ENCODE measurements at places on chromosomes 11 and 22.
A peak's percentile ranks its signal among the peaks of the same experiment; 100 is the strongest.

GRCh38 chr11:9015677-9016076 is 11.9 kb upstream of the NRIP3 start:
- peak; percentile 29 for DNase-seq

DNA sequence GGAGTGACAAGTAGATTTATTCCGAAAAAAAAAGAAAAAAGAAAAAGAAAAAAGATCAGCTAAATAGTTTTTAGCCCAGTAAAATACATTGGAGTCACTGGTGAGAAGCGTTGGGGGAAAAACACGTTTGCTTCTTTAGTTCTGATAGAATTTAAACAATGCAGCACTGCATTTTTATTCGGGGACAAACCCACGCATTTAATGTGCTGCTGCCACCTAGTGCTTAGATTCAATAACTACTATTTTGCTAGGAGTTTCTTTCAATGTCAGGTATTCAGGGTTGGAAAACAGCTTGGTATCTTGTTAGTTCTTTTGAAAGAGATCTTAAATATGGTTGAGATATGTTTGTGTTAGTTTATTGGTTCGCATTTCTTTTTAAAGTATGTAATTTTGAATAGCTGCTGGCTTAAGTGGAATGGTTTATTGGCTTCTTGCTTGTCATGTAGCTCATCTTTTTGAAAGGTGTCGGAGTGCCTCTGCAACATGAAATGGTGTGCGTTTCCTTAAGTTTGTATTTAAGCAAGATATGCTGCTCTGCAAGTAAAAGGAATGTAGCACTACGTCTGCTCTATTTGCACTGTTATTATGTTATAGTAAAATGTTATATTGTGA is 41.9 kb downstream of the SVIP start:
- DNase-seq: no peak

DNA sequence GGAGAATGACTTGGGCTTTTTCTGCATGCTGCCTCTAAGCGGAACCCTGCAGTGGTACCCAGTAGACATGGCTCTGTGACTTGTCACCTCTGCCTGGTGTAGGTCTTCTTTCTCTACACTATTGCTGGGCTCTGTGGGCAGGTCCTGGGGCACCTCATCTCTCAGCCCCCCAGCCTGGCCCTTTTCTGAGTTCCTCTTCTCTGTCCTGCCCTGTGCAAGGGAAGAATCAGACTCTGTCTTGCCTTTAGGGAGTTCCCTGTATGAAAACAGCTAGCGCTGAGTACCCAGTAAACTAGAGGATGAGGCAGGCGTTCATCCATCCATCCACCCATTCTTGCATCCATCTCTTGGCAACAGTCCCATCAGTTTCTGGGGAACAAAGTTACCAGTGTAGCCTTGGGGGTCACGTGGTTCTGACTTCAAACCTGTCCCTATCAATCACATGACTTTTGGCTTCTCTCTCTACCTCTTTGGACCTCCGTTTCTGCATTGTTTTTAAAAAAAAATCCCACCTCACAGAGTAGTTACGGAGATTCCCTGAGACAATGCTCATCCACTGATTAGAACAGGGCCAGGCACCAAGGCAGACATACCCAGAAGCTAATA is 86.4 kb upstream of the WNT11 start:
- DNase-seq: no peak

DNA sequence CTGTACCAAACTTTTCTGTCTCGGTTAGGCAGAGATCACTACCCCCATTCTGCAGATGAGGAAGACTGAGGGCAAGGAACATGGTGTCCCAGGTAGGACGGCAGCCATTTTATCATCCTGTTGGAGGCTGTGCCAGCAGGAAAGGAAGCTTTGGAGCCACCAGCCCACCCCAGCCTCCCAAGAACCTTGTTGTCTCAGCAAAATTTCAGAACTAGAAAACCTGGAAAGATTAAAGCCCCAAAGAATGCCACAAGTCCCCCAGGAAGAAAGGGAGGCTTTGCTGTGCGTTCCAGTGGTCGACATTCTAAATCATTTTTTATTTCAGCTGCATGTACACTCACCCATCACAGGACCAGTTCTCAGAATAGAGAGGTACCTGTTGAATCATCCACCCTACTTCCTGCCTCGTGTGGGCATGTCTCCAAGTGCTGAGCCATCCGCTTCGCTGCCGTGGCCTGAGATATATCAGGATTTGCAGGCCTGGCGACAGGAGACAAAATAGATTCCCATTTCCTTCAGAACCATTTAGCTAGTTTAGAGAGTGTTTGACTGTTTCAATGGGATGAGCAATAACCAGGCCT is 13.0 kb upstream of the EIF3D start:
- no peak for DNase-seq

GRCh38 chr11:64339754-64340408 is at the start of gene CCDC88B:
CCDC88B (plus strand) TSS chr11:64340204; CDS start chr11:64340267, 63 bp downstream.
- DNase-seq: peak; percentile 63

DNA sequence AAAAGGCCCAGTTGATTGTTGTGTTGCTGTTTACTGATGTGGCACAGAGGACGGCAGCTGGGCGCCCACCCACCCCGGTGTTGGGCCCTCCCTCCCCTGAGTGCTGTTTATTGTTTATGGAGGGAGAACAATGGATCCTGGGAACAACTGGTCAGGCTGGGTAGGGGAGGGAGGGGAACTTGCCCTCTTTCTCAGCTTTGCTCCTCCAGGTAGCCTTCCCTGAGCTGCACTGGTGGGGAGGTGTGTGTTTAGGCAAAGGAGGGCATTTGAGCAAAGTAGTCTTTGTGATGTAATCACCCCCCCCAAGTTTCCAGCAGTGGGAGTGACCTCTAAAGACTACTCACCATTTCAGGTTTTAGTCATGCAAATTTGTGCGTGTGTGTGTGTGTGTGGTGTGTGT is 1035.3 kb downstream of the NTM start:
- DNase-seq: no peak

GRCh38 chr11:76388408-76388807 is 7.3 kb downstream of the GVQW3 start:
- DNase-seq: no peak

- no peak for DNase-seq
Measured at GRCh38 chr22:30348809-30349208, 7.9 kb downstream of the SF3A1 start.

GRCh38 chr11:66937193-66937733 is 20.9 kb downstream of the PC start:
- DNase-seq: no peak

- no peak for DNase-seq
Measured at GRCh38 chr22:24201681-24202614, 20.7 kb downstream of the SUSD2 start.

DNA sequence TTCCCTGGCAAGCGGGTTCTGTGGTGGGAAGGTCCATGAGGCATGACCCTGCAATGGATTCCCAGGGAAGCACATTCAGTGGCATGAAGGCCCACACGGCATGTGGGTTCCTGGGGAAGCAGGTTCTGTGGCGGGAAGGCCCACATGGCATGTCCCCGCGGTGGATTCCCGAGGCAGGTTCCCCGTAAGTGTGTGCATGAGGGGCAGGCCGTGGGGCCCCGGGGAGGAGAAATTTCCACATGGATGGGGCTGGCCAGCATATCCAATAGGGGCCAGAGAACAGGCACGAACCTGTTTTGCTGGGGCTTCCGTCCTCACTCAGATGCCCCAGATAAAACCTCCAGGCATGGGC is 83.7 kb downstream of the PHF21B start:
- no peak for DNase-seq

DNA sequence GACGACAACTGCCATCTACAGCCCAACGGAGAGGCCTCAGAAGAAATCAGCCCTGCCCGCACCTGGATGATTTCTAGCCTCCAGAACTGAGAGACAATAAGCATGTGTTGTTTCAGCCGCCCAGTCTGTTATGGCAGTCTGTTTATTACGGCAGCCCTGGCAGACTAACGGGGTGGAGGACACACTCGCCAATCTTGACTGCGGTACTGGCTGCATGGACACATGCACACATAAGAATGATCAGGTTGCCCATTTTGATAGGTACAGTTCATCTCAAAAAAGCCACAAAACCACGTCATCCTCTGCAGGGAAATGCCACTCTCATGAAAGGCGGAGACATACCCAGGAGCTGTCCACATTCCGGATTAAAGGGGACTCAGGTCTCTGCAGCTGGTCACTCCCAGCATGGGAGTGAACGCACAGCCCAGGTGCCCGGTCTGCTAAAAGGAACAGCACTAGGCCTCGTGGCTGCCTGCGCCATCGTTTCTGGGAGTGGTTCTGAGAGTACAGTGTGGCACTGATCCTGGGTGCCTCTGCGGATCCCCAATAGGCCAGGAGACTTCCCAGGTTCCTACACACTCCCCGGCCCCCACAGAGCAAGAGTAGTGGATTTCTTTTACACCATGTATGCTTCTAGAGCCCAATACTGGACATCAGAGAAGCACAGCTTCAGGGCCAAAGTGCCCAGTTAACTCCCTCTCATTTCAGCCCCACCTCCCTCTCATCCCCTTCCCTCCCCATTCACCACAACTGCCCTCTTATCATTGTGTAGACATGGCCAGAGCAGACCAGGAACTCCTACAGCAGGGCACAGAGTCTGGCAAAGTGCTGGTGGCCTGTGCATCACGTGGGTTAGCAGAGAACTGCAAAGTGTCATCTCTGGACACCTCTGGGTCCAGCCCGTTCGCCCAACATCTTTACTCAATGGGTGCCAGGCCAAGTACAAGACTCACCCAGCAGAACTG is 11.7 kb upstream of the COMT start:
- no peak for DNase-seq

Measured in stimulated activated CD8-positive, alpha-beta memory T cell treated with anti-CD3 and anti-CD28 coated beads, Interleukin-4, amount 100 ng/mL, for 1 hour (primary cell).